ENCODE measurements at places on chromosomes 13 and 19.

DNA sequence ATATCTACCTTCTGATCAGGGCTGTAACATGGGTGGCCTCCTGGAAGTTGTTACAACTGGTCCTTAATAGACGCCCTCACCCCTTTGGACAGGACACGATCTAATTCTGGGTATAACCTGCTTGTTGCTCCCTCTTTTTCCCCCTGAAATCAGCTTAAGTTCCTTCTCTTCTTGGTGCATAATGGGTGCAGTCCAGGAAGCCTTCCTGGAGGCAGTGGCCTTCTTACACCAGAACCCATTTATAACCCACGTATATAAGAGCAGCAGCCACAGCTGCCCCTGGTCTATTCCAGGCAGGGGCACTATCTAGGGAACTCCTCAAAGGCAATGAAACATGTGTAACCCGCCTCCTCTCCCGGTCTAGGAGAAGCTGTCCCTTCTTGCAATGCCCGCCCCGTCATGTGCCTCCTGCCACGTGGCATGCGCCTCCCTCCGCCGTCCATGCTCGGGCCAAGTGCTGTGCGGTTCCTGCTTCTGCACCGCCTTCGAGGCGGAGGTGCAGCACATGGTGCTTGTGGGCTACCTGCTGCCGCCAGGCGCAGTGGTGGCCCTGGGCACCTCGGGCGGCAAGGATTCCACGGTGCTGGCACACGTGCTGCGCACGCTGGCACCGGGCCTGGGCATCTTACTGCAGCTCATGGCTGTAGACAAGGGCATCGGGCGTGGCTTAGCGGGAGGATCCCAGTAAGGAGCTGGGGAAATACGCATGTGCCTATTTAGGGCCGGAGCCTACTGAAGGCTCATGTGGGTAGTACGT, 27.3 kb downstream of the ZNF175 start:
- DNase-seq, result no peak

DNA sequence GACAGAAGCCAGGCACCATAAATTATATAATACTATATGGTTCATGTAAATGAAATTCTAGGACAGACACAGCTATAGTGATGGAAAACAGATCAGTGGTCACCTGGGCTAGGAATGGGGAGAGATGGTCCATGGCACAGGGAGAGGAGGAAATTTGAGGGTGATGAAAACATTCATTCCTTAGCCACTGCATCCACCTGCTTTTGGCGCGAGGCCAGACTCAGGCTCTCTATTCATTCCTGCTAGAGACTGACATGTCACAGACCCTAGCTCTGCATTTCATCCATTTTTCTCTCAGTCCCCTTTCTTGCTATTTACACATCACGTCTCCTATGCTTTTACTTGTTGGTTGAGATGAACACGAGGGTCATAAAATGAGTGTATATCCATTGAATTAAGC, 628.3 kb upstream of the SLC10A2 start:
- no peak for DNase-seq

DNA sequence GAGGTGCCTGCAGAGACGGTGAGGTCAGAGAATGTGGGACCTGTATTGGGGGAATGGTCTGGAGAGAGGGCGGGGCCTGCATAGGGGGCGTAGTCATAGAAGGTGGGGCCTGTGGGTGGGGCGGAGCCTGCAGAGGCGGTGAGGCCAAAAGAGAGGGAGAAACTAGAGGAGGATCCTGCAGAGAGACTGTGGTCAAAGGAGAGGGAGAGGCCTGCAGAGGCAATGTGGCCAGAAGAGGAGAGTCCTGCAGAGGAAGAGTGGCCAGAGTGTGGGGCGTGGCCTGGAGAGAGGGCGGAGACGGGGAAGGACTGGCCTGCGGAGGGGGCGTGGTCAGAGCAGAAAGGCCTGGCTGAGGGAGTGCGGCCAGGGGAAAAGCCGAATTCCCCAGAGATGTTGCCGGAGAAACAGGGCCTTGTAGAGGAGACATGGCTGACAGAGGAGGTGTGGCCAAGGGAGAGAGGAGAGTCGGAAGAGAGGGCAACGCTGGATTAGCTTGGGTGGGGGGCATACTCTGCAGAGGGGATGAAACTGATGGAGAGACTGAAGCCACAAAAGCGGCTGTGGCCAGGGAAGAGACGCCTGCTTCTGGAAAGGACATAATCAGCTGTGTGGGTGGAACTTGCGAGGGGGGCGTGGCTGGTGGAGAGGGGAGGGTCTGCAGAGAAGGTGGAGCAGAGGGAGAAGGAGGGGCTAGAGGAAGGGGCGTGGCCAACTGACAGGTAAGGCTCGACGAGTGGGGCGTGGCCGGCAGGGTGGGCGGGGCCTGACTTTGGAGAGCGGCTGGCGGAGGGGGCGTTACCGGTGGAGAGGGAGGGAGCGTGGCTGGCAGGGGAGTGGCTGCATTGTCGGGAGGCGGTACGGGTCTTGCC, 2.5 kb downstream of the PRR36 start:
- peak; percentile 92 for DNase-seq

- DNase-seq, result no peak
Measured at GRCh38 chr19:29478578-29479565, 46.9 kb upstream of the VSTM2B start.

DNA sequence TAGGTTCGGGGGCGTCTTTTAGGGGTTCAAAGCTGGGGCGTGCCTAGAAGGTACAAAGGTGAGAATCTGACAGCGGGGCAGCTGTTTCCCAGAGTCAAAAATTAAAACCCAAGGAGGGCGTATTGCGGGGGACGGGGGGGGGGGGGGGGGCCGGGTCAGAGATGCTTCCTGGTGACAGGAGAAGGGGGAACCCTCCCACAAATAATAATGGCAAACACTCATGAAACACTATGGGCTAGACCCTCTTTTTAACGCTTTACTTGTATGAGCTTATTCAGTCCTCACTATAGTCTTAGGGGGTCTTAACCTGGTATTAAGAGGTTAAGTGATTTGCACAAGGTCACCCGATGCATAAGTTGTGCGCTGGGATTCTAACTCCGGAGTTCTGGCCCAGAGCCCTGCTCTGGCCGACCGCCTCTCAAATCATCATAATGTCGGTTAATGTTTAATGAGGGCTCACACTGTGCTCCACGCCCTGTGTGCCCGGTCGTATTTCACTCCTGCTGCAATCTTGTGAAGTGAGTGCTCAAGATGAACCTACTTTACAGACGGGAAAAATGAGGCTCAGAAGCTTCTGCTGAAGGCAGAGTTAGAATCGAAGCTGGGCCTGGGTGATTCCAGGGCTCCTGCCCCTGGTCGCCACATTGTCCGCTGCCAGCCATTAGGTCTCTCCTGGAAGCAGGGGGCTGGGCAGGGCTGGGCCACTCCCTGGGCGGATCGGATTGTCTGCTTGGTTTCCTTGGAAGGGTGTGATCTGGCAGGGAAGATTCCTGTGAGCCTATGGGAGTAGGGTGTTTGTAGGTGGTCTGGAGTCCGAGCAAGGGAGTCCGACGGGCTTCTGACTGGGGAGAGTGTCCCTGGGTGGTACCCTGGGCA, 964 bp downstream of the PAK4 start:
- DNase-seq, result no peak

- no peak for DNase-seq
Measured at GRCh38 chr19:20287070-20287469, 120.1 kb downstream of the ZNF486 start.

DNA sequence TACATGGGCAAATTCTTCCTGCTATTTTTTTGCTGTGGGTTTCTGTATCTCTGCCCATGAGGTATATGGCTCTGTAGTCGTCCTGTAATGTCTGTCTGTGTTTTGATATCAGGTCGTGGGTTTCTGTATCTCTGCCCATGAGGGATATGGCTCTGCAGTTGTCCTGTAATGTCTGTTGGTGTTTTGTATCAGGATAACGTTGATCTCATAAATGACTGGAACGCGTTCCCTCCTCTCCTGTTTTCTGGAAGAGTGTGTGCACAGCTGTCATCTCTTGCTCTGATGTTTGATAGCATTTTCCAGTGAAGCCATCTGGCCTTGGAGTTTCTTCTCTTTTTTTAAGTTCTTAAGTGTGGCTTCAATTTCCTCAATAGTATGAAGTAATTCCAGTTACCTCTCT, 57.2 kb downstream of the SOX1 start:
- no peak for DNase-seq

Measured in T-helper 1 cell (primary cell).